ENCODE measurements at places on chromosomes 5 and 9.

- DNase-seq, result no peak
Observed at GRCh38 chr9:114691046-114691955, 9.3 kb upstream of the TEX48 start.

DNA sequence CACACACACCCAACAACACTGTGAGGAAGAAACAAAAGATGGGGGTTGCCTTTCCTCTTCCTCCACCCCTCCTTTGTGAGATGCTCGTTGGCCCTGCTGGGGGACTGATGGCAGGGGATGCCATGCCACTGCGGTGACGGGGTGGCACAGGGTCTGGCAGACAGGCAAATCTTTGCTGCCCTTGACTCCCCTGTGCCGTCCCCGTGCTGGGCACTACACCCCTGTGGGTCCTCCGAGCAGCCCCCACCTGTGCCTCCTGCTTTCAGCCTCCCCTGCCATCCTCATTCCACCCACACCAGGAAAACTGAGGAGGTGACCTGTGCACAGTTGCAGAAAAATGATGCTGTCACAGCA lies 40.2 kb upstream of the IER5L start:
- no peak for DNase-seq

GRCh38 chr9:122016744-122017143 lies 76.4 kb downstream of the TTLL11 start:
- peak; percentile 52 for DNase-seq

- no peak for DNase-seq
Observed at GRCh38 chr9:86452201-86452828, 98.1 kb upstream of the TUT7 start.

DNA sequence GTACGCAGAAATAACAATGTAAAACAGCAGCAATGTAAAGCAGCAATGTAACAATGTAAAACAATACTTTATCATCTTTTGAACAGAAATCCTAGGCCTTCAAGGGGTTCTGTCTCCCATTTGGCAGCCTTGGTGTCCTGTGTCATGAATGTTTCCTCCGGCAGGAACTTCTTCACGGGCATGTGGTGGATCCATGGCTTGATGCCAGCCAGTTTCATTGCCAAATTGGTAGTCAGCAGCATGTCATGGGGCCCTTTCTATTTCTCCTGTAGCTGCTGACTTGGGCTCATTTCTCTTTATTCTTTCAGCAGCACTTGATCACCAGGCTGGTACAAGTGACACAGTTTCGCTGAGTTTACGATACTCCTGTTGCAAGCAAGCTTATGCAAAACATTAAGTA lies 275.3 kb downstream of the HTR1A start:
- DNase-seq, result no peak

- DNase-seq, result no peak
Observed at GRCh38 chr5:107135391-107135790, 535.3 kb downstream of the EFNA5 start.

GRCh38 chr5:113776168-113776567 lies 262.7 kb downstream of the YTHDC2 start:
- DNase-seq, result no peak

GRCh38 chr9:2027543-2028160 lies 12.5 kb downstream of the SMARCA2 start:
- no peak for DNase-seq

GRCh38 chr5:174777583-174777982 lies 53.2 kb downstream of the MSX2 start:
- no peak for DNase-seq

DNA sequence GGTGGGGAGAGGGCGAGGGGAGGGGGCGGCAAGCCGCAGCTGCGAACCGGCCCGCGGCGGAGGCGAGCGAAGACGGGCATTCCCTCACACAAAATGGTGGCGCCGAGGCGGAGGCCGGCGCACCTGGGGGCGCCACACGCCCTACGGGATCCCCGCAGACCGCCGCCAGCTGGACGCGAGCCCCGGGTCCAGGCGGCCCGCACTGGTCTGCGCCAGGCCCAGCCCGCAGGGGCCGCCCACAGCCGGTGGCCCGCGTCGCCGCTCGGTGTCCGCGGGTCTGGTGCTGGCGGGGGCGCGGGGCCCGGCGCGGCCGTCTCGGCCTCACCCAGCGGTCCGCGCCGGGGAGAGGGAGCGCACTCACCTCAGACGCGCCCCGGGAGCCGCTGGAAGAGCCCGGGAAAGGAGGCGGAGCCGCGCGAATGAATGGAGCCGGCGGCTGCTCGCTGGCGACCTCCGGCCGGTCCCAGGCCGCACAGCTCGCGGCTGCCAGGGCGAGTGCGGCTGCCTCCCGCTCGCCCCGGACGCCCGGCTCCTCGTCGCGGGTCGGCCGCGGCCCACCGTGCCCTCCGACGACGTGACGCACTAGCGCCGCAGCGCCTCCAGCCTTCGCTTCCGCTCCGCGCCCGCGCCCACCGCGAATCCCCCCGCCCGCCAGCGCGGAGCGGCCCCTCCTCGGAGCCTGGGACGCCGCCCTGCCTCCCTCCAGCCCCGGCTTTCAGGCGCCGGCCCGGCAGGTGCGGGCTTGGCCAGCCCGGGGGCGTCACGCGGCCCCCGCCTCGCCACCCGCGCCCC lies at the start of gene FAM169A:
Gene FAM169A, minus strand, starts transcription at position 584 of the 792 bp plus-strand sequence. CDS start 24,711 bp downstream, outside the sequence.
- peak; percentile 35 for DNase-seq

- no peak for DNase-seq
Observed at GRCh38 chr5:63351164-63351563, 611.1 kb downstream of the HTR1A start.

GRCh38 chr9:4228606-4229005 lies 71.3 kb downstream of the GLIS3 start:
- no peak for DNase-seq

GRCh38 chr9:100700689-100701318 lies 122.9 kb downstream of the CAVIN4 start:
- DNase-seq, result no peak

- DNase-seq, result peak; percentile 59
Observed at GRCh38 chr5:116572350-116573278, 2.0 kb downstream of the SEMA6A start.

GRCh38 chr9:83744206-83744605 lies 36.4 kb upstream of the UBQLN1 start:
- DNase-seq, result no peak

- DNase-seq, result no peak
Observed at GRCh38 chr5:37859805-37860204, 20.0 kb upstream of the GDNF start.

DNA sequence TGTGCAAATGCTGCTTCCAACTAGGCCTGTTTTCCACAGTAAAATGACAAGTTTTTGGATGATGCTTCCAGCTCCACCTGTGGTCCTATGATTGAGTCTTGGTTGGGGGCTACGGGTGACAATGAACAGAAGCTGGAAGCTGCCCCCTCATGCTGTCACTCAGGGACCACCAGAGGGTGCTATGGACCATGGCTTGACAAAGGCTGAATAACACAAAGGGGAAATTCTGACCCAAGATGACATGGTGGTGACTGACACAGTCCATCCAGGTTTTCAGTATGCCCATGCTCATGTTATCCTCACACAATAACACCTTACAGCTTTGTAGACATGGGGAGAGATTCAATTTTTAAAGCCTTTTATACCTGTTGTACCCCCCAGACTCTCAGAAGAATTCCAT lies 23.9 kb upstream of the SAP30L start:
- DNase-seq, result no peak

GRCh38 chr9:103169798-103170197 lies 174.7 kb downstream of the CYLC2 start:
- DNase-seq, result no peak

GRCh38 chr5:42974536-42974935 lies 65.6 kb downstream of the ANXA2R start:
- no peak for DNase-seq

GRCh38 chr9:123300554-123300953 lies 32.2 kb upstream of the STRBP start:
- DNase-seq, result no peak

DNA sequence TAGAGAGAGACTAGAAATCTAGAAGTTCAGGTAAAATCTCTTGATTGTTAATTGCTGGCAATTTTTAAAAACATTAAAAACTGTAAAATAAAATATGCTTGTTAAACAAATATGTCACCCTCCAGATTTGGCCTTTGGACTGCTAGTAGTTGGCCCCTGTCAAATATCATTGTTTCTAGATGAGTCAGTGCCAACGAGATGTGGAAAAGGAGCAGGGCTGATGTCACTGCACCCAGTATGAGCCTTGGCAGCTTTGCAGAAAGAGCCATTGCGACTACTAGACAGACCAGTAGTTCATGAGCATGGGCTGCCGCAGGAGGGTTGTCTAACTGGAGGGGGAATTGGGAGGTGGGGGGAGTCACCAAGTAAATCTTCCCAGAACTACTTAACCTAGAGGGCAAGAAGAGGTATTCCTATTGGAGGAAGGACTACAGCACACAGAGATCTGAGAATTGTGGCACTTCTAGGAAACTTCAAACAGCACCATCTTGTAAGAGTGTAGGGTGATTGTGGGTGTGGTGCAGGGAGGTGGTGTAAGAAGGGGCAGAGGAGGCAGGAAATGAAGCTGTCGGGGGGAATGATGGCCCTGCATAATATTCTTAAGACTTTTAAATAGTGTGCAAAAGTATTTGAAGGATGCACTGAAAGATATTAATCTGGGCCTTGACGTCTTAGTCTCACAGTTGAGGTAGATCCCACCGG lies 7.1 kb upstream of the DOCK2 start:
- no peak for DNase-seq

DNA sequence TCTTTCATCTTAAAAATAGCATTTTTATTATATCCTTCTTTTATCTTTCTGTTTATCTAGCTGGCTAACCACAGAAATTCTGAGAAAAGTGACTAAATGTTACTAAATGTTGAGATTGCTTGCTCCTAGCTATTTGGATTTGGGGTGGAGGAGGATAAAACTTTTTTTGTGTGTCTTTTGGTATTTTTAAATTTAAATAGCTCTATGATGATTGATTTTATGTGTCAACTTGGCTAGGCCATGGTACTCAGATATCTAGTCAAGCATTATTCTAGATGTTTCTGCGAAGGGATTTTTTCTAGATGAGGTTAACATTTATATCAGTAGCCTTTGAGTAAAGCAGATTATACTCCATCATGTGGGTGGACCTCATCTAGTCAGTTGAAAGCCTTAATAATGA lies 75.0 kb downstream of the GCNT1 start:
- no peak for DNase-seq

- DNase-seq, result no peak
Observed at GRCh38 chr9:98406469-98406868, 151.0 kb upstream of the TBC1D2 start.

All from ovary (tissue), 10 donors.